CMK (cell line): ENCODE measurements at places on chromosomes 5 and 9.

GRCh38 chr9:136902259-136902821 lies 16.0 kb downstream of the TRAF2 start:
- DNase-seq = no peak

GRCh38 chr9:137372693-137373610 lies 50.0 kb downstream of the EXD3 start:
- no peak for DNase-seq

DNA sequence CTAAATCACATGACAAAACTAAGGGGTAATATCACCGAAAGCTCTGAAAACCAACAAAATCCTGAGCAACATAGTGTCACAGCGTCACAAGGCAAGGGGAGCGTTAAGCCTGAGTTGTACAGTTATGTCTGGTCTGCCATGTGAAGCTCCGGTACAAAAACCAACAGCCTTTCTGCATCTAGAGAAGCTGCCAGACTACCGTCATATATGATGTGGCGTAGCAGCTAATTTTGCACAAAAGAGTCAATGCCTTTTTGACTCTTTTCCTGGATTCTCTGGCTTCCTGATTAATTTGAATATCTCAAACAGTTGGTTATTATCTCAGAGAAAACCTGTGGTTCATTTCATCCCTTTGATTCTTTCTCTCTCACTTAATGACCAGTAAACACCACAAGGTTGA lies 16.0 kb upstream of the ATP10B start:
- no peak for DNase-seq

GRCh38 chr5:149434162-149435014 lies 55.3 kb upstream of the IL17B start:
- DNase-seq = peak; percentile 58

- DNase-seq = no peak
Observed at GRCh38 chr5:124704594-124705284, 41.7 kb downstream of the ZNF608 start.
